ENCODE measurements at places on chromosomes 3 and 15. TPM values are rescaled to one million over a fixed set of nuclear protein-coding genes. Genes with fewer than 3 reads are reported as not detected.

Gene ST8SIA2
- 0.23 TPM for total RNA-seq

Gene CHMP2B
- 100 TPM for total RNA-seq

Gene BOC
- 6.2 TPM for total RNA-seq

Gene NMNAT3
- 1.7 TPM for total RNA-seq

Gene BMF
- total RNA-seq, result 1.4 TPM

Gene PIGZ
- total RNA-seq, result 1.5 TPM

Gene CDV3
- 107 TPM for total RNA-seq

Gene MUSTN1
- 0.28 TPM for total RNA-seq

Gene SLC2A2
- not detected for total RNA-seq

Gene STARD9
- 2.1 TPM for total RNA-seq

Gene GRIP2
- total RNA-seq, result 2.0 TPM

Gene DOCK3
- total RNA-seq, result 0.44 TPM

Gene TGM5
- not detected for total RNA-seq

Gene DNAH12
- total RNA-seq, result 0.02 TPM

Gene NR1I2
- not detected for total RNA-seq

Gene MEIS2
- 8.6 TPM for total RNA-seq

Gene LINGO1
- total RNA-seq, result 10.0 TPM

Gene GALNT15
- not detected for total RNA-seq

Gene TAGLN3
- not detected for total RNA-seq

Gene CKMT1A
- 2.9 TPM for total RNA-seq

All from A549 treated with Mapracorat at 1 μM for 4 hours (cell line).